ENCODE measurements at places on chromosomes 2 and 18.

- no peak for DNase-seq
Measured at GRCh38 chr2:239803766-239804115, 221.4 kb downstream of the NDUFA10 start.

DNA sequence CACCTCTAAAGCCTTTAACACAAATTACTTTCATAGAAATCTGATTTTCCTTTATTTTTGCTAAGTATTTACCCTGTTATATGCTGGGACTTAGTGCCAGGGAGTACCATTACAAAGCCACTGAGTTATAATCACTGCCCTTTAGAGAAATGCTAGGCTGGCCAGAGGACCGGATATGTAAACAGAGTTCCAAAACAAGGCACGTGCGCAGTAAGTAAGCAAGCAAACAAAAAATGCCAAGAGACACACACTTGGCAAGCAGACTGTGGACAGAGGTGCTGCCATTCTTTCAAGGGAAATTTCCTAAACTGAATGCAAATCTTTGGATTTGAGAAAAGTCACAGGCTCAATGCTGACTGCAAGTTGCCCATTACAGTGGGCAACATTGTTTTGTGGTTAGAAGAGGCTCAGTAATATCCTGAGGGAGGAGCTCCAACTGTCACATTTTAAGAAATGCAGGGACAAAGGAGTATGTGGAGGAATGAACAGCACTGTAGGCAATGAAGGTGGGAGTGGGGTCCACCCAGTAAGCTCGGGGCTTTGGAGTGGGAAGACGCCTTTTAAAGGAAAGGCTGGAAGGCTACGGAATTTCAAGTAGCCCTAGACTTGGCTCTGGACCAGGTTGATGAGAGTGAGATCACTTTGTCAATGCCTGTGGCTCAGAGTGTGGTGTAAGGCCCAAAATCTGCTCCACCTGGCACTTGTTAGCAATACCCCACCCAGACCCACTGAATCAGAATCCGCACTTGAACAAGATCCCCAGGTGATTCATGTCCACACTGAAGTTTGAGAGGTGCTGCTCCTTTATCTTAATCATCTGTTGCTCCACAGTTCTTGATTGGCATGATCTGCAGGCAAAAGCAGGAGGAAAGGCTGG lies 2.1 kb upstream of the PARD6G start:
- no peak for DNase-seq

DNA sequence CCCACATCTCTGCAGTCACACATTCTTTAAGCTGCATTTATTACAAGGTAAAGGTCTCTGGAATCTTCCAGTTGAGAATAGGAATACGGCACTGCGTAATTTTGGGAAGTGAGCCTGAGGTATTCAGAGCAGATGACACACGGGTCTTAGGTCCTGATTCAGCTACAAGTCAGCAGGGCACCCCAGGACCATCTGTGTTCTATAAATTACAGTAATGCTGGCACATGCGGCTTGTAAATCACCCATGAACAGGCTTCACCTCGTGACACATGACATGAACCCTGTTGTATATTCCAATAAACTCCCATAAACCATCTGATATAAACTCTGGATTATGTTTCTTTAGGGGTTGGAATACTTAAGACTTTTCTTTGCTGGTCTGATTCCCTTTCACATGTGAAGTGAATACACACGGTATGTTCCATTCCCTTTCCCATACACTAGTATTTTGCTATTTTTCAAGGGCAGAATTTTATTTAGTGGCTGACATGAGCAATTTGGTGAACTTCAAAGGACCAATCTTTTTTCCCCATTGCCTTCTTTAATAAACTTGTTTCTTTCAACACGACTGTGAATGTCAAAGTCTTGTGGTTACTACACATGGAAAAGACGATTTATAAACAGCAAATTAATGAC lies 298.6 kb downstream of the MEIS1 start:
- no peak for DNase-seq

GRCh38 chr2:2704428-2705090 lies 373.5 kb upstream of the MYT1L start:
- DNase-seq: peak; percentile 17

DNA sequence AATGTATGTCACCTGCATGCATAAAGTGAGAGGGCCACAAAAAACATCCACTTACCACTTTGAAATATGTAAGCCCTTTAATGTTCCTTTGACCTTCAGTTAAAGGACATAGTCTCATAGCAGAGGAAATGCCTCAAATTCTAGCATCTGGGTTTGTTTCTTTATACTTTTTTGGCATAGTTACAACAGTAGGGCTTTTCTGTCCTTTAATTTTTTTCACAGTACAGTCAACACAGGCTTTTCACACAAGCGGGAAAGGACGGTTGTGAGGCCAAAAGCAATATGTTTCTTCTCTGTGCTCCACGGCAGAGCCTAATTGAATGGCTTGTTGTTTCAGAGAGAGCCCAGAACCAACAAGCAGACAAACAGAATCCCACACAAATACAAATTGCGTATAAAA lies 57.6 kb downstream of the CRIM1 start:
- DNase-seq: no peak

GRCh38 chr2:64400105-64400728 lies 53.7 kb upstream of the LGALSL start:
- DNase-seq: no peak

- DNase-seq: no peak
Measured at GRCh38 chr2:58866527-58866926, 625.4 kb upstream of the FANCL start.

All from stimulated activated naive CD4-positive, alpha-beta T cell (primary cell).